ENCODE measurements at places on chromosomes 6 and 20.

GRCh38 chr6:29016559-29017427, 11.7 kb upstream of the ZNF311 start:
- DNase-seq: peak; percentile 74

DNA sequence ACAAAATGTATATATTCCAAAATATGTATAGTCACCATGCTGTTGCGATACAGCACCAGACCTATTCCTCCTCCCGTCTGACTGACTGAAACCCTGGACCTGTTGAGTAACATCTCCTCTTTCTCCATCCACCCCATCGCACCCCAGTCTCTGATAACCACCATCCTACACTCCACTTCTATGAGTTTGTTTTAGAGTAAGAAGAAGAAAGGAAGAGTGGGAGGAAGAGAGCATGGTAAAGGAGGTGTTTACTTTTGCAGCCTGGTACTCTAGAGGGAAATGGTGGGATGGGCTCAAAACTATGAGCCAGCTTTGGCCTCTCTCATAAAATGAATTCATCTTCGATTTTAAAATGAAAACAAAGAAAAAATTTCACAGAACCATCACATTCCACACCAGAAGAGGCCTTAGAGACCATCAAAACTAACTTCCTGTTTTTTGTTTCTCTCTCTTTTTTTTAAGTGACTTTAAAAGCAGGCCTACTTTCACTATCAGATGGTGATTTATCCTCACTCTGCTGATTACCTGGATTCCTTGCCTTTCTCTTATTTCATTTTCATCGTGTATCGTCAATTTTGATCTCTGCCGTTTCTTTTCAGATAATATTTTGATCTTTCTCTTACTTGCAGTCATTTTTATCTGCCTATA, 16.8 kb upstream of the FUCA2 start:
- DNase-seq: no peak

- DNase-seq: no peak
Measured at GRCh38 chr6:155084431-155085123, 89.5 kb downstream of the TIAM2 start.

GRCh38 chr20:37349517-37350491, 3.9 kb downstream of the SRC start:
- DNase-seq: no peak

- peak; percentile 5 for DNase-seq
Measured at GRCh38 chr6:43257367-43258145, 14.3 kb downstream of the TTBK1 start.

DNA sequence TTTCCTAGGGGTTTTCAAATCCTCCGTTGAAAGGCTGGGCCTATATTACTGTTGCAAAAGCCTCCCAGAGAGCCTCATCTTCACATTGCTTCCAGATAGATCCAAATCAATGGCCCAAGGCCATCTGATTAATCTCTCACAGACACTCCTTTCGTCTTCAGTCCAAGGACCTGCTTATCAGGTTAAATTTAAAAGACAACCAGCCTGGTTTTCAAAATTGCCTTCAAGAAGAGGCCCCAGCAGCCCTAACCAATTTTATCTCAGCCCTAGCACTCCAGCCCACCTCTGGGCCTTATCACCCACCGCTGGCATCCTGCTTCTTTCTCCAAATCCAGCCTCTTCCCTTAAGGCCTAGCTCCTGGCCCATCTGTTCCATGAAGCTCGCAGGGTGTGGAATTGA, 15.5 kb upstream of the CCND3 start:
- no peak for DNase-seq

- no peak for DNase-seq
Measured at GRCh38 chr20:23636182-23636907, 1.4 kb downstream of the CST3 start.

GRCh38 chr6:19879663-19880062, 42.5 kb downstream of the ID4 start:
- no peak for DNase-seq

GRCh38 chr20:17904027-17904426, 64.6 kb downstream of the SNX5 start:
- DNase-seq: no peak

- no peak for DNase-seq
Measured at GRCh38 chr20:57055345-57055744, 211.1 kb downstream of the BMP7 start.

DNA sequence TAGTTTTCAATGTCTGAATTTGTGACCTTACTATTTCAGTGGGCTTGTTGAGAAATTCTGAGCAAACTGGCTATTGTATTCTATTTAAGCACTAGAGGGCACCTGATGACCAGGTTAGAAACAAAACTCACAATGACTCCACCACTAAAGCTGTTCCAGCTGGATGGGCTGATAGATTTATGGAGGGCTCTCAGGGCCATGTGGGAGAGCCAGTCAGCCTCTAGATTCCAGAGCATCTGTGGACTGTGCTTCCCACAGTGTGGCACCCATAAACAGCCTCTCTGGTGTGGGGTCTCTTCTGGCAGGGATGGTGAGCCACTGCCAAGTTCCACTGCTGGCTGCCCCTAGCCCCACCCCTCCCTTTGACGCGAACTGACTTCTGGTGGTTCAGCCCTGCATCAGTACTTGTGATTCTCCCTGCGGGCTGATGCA, 29.2 kb downstream of the C6orf58 start:
- DNase-seq: no peak

GRCh38 chr6:149433881-149434280, 33.8 kb downstream of the SUMO4 start:
- no peak for DNase-seq

GRCh38 chr6:111113336-111114086, 26.2 kb downstream of the SLC16A10 start:
- no peak for DNase-seq

DNA sequence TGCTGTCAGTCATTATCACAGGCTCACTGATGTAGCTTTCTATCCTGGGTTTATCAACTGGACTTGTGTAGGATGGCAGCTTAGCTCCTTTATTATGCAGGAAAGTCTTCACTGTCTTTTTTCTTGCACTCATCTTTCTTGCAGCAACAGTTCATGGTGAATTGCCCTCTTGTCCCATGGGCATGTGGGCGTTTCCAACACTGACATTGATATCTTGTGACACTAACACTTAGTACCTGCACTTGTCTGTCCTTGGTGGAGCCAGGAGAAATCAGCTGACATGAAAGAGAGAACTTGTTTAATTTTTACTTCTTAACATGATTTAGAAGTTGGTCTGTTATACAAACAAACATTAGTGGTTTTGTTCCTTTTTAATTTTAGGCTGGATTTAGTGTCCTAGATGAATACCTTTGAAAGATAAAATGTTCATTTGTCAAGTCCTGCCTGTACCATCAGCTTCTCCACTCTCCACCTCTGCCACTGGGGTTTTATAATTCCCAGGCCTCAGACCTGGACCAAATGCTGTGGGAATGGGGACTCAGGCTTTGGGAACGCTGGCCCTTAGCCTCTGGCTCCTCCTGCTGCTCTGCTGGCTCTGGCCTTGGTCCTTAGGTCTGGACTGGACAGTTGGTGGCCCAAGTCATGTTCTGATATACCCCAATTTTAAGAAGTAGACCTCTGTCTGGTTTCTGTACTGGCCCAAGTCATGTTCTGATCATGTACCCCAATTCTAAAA, 161.0 kb upstream of the LAMP5 start:
- DNase-seq: no peak

DNA sequence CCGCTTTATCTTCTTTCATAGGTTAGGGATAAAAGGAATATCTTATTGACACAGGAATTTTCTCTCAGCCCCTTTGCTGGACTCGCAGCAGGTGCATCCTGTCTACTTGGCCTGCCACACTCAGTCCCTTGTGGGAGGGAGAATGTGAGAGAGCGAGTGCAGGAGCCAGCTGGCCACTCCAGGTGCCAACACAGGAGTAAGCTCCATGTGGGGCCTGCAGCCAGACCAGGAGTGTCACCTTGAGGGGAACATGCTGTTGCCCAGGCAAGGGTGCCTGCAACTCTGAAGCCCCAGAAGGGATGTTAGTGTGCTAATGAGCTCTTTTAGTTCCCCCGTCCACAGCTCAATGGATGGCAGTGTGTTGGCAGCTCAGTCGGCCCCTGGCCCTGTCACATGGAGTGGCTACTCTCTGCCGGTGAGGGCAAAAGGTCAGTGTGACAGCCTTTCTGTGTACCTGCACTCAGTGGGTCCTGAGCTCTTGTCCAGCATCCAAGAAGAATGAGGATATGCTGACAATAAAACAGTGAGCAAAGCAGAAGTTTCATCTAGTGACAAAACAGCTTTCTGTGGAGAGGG, 57.1 kb downstream of the CRYBG1 start:
- no peak for DNase-seq

GRCh38 chr6:1720620-1721322, 111.1 kb downstream of the FOXC1 start:
- DNase-seq: no peak

GRCh38 chr20:16548068-16548672, 25.1 kb downstream of the KIF16B start:
- DNase-seq: no peak

Data from stimulated activated naive CD4-positive, alpha-beta T cell treated with Interleukin-2 at 50 U/mL for 16 hours (primary cell).